DMS153 (cell line): ENCODE measurements at places on chromosomes 16 and 17.

GRCh38 chr16:17126156-17126555 is 344.6 kb downstream of the XYLT1 start:
- DNase-seq = no peak

DNA sequence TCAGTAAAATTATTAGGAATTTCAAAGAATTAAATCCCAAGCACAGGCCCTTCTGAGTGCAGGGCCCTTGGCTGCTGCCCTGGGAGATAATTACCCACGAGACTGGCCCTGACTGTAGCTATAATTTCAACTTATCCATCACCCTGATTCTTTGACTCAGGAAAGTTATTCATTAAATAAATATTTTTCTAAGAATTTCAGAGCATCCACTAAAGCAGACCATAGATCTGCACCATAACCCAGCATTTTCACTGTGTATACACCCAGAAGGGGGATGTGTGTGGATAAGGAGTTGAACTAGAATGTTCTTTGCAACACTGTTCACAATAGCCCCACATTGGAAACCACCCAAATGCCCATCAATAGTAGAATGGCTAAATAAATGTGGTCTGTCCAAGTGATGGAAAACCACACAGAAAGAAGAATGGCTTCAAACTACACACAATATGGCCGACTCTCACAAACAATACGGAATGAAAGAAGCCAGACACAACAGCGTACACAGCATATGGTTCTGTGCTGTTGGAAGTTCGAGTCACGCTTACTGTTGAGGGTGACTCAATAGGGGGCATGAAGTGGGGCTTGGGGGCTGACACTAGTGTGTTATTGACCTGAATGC is 33.9 kb upstream of the MEAK7 start:
- no peak for DNase-seq

- DNase-seq = no peak
These were observed 2.8 kb downstream of the USP22 start for GRCh38 chr17:21039839-21040575.

- DNase-seq = no peak
These were observed 52.4 kb upstream of the NFAT5 start for GRCh38 chr16:69513180-69513966.

DNA sequence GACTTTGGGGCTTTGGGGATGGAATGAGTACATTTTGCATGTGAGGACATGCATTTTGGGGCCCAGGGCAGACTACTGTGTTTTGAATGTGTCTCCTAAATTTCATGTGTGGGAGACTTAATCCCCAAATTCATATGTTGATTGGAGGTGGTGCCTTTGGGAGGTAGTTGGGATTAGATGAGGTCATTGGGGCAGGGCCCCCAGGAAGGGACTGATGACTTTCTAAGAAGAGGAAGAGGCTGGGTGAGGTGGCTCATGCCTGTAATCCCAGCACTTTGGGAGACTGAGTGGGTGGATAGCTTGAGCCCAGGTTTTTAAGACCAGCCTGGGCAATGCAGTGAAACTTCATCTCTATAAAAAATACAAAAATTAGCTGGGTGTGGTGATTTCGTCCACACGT is 42.8 kb upstream of the RAI1 start:
- no peak for DNase-seq

- no peak for DNase-seq
These were observed 1.0 kb downstream of the SLC47A1 start for GRCh38 chr17:19534562-19535149.

GRCh38 chr17:78862073-78863023 is 21.7 kb upstream of the USP36 start:
- peak; percentile 37 for DNase-seq

DNA sequence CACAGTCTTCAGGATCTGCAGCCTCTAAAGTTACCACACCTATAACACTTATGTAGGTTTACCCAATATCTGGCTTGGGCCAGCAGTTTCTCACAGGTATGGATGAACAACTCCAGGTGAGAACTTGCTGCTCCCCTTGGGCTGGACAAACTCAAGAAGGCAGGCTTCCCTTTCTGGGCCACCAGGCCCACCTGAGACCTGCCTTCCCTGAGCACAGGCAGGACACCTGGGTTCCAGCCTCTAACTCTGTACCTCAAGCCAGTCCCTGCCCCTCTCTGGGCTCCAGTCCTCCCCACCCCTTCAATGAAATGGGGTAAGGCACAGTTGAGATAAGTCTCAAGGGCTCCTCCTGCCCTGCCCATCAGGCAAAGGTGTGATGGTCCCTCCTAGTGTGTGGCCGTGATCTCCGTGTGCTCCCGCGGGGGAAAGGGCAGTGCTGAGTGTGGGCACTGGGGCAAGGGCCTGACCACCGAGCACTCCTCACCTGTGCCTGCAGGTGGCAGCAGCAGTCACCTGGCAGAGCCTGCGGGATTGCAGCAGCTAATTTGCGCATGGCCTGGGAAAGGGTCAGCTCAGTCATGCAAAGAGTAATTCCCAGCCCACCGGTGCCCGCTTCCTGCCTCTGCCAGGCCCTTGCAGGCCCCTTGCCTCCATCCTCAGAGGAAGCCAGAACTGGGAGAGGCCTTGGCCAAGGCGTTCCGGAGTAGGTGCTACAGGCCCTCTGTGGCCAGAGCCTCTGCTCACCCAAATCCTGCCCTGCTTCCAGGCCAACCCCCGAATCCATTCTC is 28.2 kb upstream of the ADGRG1 start:
- no peak for DNase-seq

DNA sequence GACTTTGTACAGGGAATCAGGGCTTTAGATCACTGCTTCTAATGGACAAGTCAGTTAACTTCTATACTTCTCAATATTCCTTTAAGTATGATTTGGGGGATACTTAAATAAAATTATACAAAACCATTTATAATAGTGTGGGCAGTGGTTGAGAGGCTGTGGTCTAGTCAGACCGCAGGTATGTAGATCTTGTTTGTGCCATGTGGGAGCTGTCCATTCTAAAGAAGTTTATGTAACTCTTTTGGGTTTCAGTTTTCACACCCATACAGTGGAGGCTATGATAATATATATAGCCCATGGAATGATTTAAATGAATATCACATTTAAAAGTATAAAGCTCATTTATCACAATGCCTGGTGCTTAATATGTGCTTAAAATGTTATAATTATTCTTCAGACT is 654.3 kb upstream of the KIF2B start:
- no peak for DNase-seq

GRCh38 chr17:16820161-16820877 is 130.3 kb downstream of the CCDC144A start:
- DNase-seq = no peak

DNA sequence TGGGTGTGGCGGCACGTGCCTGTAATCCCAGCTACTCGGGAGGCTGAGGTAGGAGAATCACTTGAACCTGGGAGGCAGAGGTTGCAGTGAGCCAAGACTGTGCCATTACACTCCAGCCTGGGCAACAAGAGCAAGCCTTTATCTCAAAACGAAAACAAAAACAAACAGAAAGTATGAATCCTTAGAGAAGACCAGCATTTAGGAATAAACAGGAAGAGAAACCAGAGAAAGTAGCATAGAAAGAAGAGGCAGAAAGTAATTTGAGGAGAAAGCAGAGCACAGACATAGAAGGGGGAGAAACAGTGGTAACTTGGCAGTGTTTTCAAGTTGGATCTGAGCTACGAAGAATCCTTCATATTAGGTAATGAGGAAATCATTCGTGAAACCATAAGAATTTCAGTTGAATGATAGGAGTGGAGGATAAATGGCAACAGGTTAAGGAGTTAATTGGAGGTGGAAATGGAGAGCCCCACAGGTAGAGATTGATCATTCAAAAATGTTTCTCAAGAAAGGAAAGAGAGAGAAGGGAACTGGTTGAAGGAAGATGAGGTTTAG is 9.7 kb upstream of the CCL2 start:
- DNase-seq = no peak

DNA sequence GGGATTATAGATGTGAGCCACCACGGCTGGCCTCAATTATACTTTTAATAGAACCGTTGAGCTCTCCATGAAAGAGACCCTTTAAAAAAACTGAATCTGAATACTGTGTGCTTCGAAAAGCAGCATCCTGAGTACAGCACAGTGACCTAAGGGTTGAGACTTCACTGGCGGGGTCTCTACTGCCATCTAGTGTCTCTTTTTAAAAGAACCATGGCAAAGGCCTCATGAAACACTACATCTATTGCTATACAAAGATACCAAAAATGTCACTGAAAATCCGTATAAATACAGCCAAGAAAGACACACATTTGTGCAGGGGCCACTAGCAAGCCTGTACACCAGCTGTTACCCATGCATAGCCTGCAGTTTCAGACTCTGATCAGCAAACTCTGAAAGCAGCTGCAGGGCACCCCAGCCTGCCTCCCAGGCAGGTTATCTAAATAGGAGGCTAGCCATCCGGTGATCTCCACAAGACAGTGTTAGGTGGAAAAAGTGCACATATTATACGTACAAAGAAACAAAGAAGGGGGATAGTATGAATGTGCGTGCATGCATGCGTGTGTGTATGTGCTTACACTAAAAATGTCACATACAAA is 35.3 kb downstream of the NPLOC4 start:
- DNase-seq = peak; percentile 13

DNA sequence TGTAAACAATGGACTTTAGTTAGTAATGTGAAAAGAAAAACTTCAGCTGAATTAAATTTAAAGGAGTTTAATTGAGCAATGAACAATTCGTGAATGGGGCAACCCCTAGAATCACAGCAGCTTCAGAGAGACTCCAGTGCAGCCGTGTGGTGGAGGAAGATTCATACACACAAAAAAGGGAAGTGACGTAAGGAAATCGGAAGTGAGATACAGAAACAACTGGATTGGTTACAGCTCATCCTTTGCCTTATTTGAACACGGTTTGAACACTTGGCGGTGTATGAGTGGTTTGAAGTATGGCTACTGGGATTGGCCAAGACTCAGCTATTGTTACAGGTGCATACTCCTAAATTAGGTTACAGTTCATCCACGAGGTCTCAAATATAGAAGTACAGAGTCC is 460.4 kb upstream of the ASIC2 start:
- DNase-seq = no peak

GRCh38 chr16:54244061-54244886 is 42.3 kb downstream of the IRX3 start:
- DNase-seq = no peak

- peak; percentile 51 for DNase-seq
These were observed 252.4 kb downstream of the GRIN2A start for GRCh38 chr16:9929836-9930235.

GRCh38 chr16:14011001-14011400 is 60.1 kb upstream of the MRTFB start:
- DNase-seq = no peak

DNA sequence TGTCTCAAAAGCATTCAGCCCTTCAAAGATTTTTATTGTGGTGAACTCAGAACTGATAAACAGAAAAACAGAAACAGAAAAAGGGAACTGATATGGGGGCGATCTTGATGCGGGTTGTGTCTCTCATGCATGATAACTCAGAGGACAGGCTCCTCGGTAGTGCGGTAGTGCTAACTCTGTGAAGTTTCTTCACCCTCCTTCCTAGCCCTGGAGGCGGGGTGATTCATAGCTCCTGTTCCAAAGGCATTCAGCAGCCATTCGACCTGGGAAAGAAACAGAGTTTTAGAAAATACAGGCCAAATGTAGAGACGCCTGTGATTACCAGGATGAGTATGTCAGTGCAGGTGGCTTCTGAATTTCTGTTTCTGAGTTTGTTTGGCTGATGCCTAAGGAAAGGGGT is 5.5 kb upstream of the MAF start:
- no peak for DNase-seq

GRCh38 chr16:67902831-67903230 is 9.8 kb downstream of the PSKH1 start:
- DNase-seq = no peak

DNA sequence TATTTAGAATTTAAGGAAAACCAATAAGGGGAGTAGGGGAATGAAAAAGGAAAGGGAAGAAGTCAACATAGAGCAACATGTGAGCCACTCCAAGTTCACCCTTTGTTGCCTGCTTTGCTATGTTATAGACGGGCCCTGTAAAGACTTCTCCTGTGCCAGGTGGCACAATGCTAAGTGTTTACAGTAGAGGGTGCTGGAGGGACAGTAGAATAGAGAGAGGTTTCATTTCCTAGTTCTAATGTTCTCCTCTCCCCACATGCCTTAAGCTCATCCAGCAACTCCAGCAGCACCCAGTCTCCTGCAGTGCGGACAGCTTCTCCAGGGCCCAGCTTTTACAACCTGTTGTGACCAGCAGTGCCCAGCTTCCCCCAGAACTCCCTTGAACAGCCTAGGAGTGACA is 468.0 kb downstream of the HS3ST3B1 start:
- DNase-seq = no peak

GRCh38 chr17:43026595-43026994 is 1.6 kb downstream of the RND2 start:
- no peak for DNase-seq

DNA sequence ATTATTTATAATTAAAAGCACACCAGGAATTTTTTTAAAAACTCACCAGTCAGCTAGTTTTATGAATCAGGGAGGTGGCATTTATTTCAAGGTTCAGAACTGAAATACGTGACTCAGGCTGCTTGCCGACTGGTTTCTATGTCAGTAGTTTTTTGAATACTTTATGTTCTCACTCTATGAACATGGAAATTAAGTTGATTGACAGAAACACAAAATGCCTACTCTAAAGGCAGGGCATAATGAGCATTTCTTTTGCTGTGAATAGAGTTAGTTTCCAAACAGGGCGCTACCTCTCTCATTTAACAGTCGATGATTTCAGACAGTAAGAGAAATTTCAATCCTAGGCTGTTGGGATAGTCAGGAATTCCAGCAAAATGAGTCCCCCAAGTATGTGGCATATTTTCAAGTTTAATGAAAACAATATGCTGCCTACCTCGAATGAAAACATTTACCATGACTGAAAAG is 6.7 kb downstream of the HS3ST3B1 start:
- no peak for DNase-seq

GRCh38 chr16:31071861-31072260 is 2.2 kb downstream of the ZNF668 start:
- DNase-seq = no peak

- DNase-seq = no peak
These were observed 19.5 kb upstream of the GAS7 start for GRCh38 chr17:10217916-10218315.

- no peak for DNase-seq
These were observed 130.8 kb upstream of the RCVRN start for GRCh38 chr17:10035885-10036284.

- DNase-seq = no peak
These were observed 78.8 kb downstream of the BRIP1 start for GRCh38 chr17:61784510-61784909.

- no peak for DNase-seq
These were observed 5.8 kb downstream of the ITGAM start for GRCh38 chr16:31265329-31266245.

DNA sequence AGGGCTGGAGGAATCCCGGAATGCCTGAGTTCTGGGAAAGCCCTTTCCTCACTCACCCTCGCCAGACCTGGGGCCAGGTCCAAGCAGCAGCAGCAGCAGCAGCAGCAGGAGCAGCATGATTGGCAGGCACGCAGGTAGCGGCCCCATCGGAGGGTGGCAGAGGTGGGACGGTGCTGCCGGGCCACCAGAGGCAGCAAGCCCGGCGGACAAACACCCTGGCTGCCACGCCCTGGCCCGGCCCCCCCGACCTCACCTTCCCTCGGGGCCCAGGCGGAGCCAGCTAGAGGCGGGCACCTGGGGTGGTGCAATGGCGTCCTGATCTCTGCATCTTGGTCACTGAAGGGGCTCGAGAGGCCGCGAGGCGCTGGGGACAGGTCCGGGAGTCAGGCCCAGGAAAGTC is 122.4 kb downstream of the LAT start:
- DNase-seq = no peak
